Stimulated activated CD8-positive, alpha-beta memory T cell treated with anti-CD3 and anti-CD28 coated beads, Interleukin-4, amount 100 ng/mL, for 4 hours (primary cell): ENCODE measurements at places on chromosomes 4 and X.

DNA sequence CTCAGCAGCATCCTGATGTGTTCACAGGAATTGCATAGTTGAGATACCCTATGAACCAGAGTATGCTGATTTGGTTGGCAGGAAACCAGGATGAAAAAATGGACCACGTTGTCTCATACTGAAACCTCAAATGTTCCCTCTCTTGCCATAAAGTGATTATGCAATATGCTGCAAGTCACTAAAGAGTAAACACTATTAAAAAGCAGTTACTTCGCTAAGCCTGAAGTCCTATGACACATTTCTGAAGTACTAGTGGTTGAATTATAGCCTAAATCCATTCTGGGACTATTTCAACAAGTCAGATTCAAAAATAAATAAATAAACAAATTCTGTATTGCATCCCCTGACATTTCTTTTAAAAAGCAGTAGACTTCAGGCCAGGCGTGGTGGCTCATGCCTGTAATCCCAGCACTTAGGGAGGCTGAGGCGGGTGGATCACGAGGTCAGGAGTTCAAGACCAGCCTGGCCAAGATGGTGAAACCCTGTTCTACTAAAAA is 106.0 kb upstream of the NAP1L5 start:
- DNase-seq = no peak

GRCh38 chr4:113745711-113746110 is 15.8 kb downstream of the CAMK2D start:
- DNase-seq = no peak

DNA sequence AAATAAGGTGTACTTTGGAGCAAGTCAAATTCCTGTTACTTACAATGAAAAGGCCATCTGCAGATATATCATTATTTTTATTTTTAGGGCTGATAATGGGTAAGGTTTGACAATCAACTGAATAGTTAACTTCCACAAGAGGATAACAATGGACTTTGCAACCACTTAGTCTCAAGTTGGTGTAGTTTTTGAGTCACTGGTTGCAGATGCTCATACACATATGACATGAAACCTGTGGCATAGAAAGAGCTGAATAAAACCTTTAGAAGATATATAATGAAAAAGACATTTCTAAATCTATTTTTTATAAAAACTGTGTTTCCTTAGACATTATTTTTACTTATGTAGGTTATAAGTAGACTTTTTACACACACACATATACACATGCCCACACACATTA is 2110.9 kb downstream of the PCDH7 start:
- no peak for DNase-seq

DNA sequence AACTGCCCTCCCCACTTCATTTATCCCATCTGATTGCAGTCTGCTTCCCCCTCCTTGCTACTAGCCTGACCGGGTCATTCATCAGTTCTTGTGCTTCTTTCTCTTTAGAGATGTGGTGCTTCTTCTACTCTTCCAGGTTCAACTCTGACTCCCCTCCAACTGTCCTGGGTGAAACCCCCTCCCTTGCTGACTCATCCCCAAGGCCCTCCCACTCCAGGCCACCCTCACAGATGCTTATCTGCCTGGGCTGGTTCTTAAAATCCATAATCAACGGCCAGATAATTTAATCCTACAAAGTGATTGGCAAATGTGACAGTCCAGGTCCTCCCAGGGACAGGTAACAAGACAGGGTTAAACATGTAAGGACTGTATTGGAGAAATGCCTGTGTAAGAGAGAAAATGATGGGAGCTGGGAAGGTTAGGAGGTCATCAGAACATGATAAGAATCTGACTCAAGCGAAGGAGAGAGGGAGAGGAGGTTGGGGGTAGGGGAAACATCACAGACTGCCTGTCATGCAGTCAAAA is 182.8 kb upstream of the C1QTNF7 start:
- DNase-seq = no peak

GRCh38 chr4:112410364-112410763 is 105.6 kb downstream of the NEUROG2 start:
- DNase-seq = no peak

- DNase-seq = no peak
Observed at GRCh38 chr4:140136509-140136908, 17.5 kb downstream of the MAML3 start.

GRCh38 chr4:141011901-141012315 is 121.4 kb downstream of the RNF150 start:
- no peak for DNase-seq

DNA sequence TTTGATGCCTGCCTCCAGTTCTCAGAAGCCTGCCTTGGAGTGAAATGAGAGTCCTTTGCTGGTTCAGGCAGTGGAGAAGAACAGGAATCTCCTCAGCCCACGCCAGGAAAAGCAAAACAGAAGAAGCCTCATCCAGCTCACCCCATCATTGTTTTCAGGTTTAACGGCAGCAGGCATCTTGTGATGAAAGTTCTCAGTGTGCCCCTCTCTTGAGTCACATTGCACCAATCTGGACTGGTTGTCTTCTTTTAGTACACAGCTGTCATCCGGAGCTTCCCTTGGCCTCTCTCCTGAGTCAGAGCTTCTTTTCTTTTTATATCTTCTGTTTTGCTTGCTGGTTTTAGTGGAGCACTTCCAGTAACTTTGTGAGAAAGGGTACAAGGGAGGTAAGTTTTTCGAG is 50.9 kb downstream of the TSPAN7 start:
- DNase-seq = no peak

DNA sequence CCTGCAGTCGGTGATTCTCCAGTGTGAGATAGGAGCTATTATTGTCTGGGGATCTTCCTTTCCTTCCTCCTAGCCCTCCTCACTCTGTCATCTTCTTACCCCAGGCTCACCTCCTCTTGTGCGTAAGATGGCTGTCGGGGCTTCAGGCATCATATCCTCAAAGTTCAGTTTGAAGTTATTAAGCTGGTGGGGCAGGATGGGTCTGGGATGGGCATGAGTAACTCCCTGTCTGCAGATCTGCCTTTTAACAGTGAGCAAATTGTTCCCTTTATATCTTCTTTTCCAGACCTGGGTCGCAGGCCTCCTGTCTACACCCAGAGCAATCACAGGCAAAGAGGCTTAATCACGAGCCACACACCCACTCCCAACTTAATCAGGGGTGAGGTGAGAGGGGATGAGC is 900 bp upstream of the MTMR1 start:
- no peak for DNase-seq

GRCh38 chr4:157824021-157824420 is 348.8 kb downstream of the GASK1B start:
- no peak for DNase-seq

DNA sequence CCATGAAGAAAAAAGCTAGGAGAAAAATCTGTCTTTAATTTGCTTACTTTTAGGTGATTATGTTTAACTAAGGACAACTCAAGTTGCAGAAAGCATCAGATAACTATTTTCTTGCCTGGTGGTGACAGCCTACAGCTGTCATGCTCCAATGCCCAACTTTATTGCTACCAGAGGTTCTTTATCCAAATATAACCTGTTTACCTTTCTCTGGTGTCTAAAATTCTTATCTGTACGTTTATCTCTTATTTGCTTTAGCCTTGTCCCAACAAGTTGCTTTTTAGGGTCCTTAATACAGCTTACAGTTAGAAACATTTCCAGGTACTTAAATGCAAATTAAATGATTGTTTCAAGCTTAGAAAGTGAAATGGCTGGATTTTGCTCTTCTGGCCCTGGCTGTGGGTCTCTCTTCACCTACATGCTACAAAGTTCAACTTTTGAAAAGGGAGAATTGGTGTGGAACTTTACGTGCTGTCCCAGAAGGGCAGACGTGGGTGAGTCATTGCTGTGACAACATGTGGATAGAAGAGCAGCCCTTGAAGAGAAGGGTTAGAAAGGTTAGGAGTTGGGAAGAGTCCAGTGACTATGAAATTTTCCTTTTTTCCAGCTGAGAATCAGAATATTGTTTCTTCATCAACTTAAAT is 60.7 kb downstream of the HPGD start:
- no peak for DNase-seq

- no peak for DNase-seq
Observed at GRCh38 chr4:93409035-93409434, 419.5 kb upstream of the ATOH1 start.
